ENCODE measurements at places on chromosomes 13 and 19.

DNA sequence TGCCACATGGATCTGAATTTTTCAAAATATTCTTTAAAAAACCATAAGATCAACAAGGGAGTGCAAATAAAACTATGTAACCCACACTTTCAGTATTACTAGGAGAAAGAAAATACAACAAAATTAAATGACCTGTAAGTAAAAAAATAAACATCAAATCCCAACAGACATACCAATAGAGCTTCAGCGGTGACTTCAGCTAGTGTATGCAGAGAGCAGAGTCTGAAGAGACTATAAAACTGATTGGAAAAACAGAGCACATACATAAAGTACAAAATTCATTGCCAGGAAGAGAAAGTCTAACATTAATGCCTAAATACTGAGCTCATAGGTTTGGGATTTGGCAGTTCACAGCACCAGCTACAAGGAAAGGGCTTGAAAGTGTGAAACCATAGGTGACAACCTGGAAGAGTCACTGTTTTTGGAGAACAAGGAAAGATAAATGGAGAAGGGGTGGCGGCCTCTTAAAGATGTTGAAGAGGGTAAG is 291.1 kb downstream of the LMO7 start:
- DNase-seq = no peak

GRCh38 chr13:40102854-40103253 is 447.4 kb downstream of the COG6 start:
- peak; percentile 60 for DNase-seq

GRCh38 chr19:55605637-55606470 is at the start of gene ZNF865:
Gene ZNF865, plus strand, starts transcription at chr19:55605647. Its CDS starts 7,972 bp downstream, at chr19:55613619.
- DNase-seq = peak; percentile 42

- DNase-seq = no peak
Observed at GRCh38 chr13:45915686-45916439, 64.3 kb upstream of the SIAH3 start.

DNA sequence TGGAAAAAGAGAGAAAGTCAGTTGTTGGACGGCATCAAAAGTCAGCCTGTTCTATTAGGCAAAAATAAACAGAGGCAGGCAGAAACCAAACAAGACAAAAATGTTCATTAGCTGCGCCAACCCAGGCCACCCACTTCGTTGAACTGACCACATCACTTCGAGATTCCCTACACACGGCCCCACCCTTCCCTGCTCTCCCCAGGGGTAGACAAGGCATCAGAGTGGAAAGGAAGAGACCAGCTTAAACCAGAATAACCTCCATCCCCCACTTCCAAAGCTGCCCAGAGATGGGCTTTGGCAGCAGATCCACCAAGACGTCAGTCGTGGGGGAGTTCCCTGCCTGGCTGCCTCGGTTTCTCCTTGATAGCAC is 204.6 kb upstream of the TSHZ3 start:
- DNase-seq = no peak

DNA sequence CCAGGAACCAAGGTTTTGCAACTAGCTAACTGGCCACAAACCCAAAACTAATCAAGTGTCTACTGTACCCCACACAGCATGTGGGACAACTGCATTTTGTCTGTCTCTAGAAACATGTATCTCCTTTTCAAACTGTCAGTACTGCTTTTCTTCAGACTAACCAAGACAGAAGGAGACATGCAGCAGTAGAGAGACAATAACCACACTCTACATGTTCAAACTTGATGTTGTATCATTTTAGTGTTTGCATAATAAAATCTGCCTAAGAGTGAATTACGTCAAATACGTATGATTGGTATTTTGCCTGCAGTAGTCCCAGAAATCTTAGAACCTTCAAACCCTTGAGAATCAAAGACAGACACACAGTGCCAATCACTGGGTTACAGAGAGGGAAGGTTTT is 22.0 kb upstream of the FREM2 start:
- no peak for DNase-seq

GRCh38 chr19:5515737-5516136 is 52.0 kb downstream of the TINCR start:
- DNase-seq = no peak

DNA sequence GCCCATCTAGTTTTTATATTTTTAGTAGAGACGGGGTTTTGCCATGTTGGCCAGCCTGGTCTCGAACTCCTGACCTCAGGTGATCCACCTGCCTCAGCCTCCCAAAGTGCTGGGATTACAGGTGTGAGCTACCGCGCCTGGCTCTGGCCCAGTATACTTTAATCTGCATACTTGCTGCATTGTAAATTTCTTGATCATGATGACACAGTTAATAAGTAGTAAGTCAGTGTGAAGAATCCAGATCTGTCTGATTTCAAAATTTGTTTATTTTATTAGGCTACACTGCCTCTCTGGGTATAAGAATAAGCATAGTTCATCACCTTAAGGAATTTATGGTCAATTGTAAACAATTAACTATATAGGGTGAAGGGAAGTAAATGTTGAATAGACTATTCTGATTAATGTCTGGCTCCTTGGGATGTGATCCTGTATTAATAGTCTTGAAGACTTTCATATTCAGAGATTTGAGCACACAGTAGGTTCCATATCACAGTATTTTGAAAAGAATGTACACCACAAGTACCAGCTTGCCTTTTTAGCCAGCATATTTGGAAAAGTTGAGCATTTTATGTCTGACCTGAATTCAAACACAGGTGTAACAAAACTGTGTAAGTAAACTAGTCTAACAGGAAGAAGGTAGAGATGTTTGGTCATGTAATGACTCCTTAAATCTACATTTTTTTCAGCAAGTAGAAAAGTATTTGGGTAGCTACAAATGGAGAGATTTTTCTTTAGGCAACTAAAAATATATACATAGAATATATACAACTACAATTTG is 7.4 kb downstream of the ARHGAP35 start:
- no peak for DNase-seq

GRCh38 chr13:28574617-28575142 is 79.8 kb upstream of the FLT1 start:
- DNase-seq = no peak

GRCh38 chr19:34452723-34453122 is 24.5 kb downstream of the UBA2 start:
- no peak for DNase-seq

DNA sequence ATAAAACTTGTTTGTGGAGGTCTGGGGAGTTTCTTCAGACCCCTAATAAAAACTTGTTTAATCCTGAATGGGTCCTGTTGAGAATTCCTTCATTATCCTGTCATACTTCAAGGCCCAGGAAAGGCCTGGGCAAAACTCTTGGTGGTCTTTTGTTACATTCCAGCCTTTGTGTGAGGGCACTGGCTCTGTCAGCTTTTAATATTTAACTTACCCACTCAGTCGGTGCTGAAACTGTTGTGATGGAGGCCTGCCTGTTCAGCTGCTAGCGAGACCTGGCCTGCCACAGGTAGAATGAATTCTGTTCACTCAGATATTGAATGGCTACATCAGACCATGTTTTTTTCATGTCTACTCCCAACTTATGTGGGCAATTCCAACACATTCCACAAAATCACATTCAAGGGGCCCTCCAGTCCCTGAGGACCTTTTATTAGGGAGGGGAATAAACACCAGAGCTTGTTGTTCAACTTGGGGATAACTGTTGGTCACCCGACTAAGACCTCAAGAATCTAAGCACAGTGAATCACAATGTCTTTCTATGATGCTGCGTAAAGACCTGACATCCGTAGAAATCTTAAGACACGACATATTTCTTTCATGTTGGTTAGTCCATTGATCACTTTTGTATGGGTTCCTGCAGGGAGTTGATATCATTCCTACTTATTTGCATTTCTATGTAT is 12.5 kb downstream of the NLRP8 start:
- DNase-seq = no peak

GRCh38 chr13:71613066-71613745 is 253.8 kb downstream of the DACH1 start:
- DNase-seq = no peak

- no peak for DNase-seq
Observed at GRCh38 chr19:45428384-45429231, 4.9 kb upstream of the ERCC1 start.

GRCh38 chr13:44989941-44990340 is 603 bp downstream of the GPALPP1 start:
- no peak for DNase-seq

- no peak for DNase-seq
Observed at GRCh38 chr13:92103689-92104153, 705.3 kb downstream of the GPC5 start.

GRCh38 chr19:5451494-5451893 is 3.7 kb upstream of the ZNRF4 start:
- DNase-seq = no peak

DNA sequence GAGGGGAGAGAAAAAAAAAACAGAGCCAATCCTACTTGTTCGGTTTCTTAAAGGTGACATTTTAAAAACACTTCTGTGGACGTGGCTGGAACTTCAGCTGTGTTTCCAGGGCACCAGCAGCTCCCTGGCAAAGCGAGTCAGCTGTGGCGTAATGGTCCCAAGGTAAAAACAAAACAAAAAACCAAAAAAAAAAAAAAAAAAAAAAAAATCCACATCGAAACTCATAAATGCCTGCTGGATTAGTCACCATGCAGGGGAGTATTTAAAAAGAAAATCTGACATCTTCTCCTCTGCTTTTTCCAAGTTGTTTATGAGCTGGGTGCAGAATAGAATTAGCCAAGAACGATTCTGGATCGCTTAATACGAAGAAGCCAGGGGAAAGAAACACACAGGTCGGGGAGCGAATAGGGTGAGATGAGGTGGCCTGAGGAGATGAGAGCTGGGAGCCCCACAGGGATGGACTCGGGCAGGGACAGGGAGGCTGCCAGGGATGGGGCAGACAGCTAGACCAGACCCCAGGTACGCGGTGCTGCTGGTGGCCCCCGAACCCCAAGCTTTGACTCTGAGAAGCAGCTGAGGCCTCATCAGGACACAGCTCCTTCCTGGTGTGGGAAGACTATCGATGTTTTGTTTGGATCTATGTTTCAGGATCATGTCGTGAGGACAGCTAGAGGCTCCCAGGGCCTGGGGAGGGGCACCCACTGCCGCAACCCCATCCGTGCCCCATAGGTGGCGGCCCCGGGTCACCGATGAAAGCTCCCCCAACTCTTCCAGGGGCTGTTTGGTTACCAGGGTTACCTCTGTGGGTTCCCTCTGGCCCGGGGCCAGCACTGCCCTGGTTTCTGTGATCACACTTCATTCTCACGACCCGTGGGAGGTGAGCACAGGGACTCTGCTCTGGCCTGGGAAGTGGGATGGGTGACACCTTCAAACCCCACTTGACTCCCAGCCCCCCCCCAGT is 3.1 kb upstream of the CTXN1 start:
- DNase-seq = no peak

GRCh38 chr19:30590596-30591229 is 218.5 kb downstream of the ZNF536 start:
- DNase-seq = no peak

GRCh38 chr13:59409211-59409610 is 754.5 kb downstream of the DIAPH3 start:
- DNase-seq = no peak

GRCh38 chr13:48302871-48303358 is 636 bp upstream of the RB1 start:
- no peak for DNase-seq

DNA sequence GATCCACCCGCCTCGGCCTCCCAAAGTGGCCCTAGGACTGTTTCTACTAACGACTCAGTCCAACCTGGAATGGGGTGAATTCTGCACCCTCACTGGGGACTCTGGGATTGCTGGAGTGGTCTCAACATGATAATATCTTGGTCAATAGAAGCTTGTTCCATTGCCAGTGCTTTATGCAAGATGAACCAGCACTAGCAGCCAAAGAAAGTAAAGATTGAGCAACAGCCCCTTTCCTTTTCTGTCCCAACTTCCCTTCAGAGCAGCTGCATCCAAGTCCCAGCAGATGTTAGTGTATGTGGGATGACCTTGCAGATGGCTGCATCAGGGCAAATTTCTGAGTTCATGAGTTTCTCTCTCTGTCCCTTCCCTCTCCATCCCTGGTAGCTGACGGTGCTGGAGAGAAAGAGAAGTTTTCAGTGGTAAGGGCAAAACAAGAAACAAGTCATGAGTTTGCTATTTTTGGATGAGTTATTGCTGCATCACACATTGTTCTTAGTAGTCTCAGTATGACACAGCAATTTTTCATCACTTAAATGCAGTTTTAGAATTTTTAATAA is 183.6 kb upstream of the EDNRB start:
- no peak for DNase-seq

- no peak for DNase-seq
Observed at GRCh38 chr13:98504371-98504963, 72.4 kb downstream of the STK24 start.

DNA sequence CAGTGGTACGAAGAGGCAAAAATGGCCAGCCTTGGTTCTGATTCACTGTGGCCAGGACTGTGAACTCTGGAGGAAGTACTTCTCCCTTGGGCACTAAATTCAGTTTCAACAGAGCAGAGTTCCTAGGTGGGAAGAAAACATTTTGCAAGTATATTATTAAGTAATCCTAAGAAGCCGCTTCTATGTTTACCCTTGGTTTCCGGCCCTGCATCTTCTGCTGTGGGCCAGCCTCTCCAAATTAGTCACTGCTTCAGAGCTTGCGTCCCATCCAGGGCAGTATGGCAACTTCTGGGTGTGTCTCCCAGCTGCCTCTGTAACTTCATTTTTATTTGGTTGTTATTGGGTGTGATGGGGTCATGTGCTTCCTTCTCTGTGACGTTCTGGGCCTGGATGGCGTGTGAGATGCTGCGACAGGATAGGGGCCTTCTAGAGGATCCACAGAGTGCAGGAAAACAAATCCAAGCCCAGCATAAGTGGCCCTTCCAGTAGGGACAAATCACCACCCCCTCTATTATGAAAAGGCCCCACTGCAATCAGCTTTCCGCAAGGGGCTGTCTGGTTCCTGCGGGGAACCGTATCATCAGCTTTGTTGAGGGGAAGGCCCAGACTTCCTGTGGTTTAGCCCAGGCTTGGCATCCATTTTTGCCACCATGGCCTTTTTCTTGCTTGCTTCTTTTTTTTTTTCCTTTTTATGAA is 55.1 kb upstream of the C1QTNF9 start:
- DNase-seq = peak; percentile 34

DNA sequence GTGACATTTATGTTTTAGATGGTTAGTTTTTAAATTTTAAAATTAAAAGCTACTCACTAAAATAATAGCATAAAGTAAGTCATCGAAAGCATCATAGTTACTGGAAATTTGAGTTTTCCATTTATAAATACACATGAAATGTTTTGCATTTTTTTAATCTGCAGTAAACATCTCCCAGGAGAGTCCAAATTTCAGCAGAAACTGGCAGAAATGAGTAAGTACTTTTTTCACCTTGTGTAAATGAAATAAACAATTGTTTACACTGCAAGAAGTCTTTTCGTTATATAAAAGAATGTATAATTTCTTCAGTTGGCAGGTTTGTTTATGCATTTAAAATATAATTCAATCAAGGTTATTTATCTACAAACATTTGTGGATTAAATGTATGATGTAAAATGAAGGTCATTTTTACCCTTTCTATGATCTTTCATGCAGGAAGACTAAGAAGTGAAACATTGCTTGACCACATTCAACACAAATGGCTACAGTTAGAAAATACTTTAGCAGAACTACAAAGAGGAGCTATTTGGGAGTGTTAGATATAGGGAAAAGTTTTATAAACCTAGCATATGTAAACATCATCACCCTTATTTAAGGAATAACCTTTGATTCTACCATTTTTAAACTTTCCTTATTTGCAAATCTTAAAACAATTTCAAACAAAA is 55.6 kb downstream of the RCBTB2 start:
- DNase-seq = no peak

- DNase-seq = no peak
Observed at GRCh38 chr19:23771761-23772674, 13.3 kb upstream of the ZNF681 start.

GRCh38 chr19:18046059-18046718 is 38.2 kb downstream of the ARRDC2 start:
- no peak for DNase-seq
